Activated gamma-delta T cell treated with Interleukin-2 at 50 U/mL for 16 hours (primary cell): ENCODE measurements at places on chromosomes 3 and 15.

DNA sequence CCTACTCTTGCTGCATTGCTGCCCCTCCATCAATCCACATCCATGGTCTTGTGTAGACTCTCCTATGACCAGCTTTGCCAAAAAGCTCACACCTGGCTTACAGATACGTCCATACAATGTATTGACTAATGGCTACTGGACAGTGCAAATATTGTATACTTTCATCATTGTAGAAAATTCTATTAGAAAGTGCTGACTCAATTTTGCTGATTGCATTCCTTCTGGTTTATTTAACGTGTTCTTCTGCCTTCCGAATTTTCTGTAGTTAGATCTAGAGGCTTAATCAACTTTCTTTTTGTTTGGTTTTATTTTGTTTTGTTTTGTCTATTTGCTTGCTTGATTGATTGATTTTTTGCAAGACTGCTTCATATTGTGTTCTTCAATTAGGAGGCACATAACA lies 29.8 kb upstream of the CNOT10 start:
- DNase-seq = no peak

DNA sequence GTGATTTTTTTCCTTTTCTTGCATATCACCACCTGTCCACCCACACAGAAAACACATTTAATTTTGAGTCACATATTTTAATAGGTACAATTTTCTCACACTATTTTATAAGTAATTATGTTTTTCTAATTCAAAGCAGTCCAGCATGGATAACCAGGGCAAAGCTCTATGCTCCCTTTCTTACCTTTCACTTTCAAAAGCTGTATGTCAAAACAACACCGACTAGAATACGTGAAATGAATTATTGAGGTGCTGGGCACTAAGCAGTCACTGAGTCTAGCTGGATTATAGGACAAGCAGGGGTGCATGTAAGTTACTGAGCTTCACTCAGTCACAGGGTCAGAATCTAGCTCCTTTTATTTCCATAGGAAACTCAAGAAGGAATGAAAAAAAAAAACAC lies 60.6 kb downstream of the LSAMP start:
- DNase-seq = no peak

GRCh38 chr15:79184465-79184892 lies 93.9 kb upstream of the RASGRF1 start:
- DNase-seq = peak; percentile 65

DNA sequence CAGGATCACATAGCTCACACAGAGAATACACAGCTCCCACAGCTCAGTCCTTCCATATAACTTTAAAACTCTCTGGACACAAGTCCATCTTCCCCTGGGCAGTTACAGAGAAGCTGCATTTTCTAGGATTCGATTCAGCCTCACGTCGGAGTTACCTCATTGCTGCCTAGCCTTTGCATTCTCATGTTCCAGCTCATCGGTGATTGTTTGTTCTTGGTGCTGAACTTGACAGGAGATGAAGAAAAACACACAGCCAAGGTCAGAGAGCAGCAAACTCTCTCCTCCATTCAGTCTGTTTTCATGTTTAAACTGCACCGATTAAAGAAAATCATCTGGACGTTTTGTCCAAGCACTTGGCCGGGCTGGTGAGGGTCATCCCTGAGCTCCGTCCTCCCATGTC lies 375.5 kb upstream of the CFAP20DC start:
- DNase-seq = no peak

GRCh38 chr15:80502782-80503181 lies 98.6 kb downstream of the ARNT2 start:
- DNase-seq = no peak

DNA sequence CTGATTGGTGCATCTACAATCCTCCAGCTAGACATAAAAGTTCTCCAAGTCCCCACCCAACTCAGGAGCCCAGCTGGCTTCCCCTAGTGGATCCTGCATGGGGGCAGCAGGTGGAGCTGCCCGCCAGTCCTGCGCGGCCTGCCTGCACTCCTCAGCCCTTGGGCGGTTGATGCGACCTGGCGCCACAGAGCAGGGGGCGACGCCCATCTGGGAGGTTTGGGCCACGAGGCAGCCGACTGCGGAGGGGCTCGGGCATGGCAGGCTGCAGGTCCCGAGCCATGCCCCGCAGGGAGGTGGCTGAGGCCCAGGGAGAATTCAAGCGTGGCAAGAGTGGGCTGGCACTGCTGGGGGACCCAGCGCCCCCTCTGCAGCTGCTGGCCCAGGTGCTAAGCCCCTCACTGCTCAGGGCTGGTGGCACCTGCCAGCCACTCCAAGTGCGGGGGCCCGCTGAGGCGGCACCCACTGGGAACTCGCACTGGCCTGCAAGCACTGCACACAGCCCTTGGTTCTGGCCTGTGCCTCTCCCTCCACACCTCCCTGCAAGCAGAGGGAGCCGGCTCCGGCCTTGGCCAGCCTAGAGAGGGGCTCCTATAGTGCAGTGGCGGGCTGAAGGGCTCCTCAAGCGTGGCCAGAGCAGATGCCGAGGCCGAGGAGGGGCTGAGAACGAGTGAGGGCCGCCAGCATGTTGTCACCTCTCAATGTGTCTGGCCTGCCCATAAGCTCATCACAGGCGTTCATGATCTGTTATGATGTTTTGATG lies 30.1 kb downstream of the COL6A6 start:
- DNase-seq = no peak

GRCh38 chr3:72615776-72616175 lies 232.5 kb downstream of the SHQ1 start:
- no peak for DNase-seq

DNA sequence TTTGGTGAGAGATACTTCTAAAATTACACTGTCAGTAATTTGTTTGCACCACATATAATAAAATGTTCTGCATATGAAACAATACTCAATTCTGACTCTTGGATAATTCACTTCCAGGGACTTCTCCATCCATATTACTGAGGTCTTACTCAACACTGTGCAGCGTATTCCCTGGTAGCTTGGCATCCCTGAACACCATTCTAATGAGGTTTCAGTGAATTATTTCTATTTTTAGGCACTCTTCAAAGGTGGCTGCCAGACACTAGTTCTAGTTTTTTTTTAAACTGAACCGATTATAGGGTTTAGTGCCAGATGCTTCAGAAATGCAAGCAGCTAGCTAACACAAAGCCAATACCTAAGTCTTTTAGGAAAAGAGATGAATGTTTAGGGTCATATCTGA lies 283.3 kb downstream of the FEZF2 start:
- no peak for DNase-seq

- DNase-seq = no peak
These were observed 23.3 kb downstream of the CCDC13 start for GRCh38 chr3:42749753-42750231.
